ENCODE measurements at places on chromosomes 6 and 20. TPM values are rescaled to one million over a fixed set of nuclear protein-coding genes. Genes with fewer than 3 reads are reported as not detected.

Gene SLC12A5
- total RNA-seq, result not detected

Gene ELOVL4
- 0.17 TPM for total RNA-seq

Gene PRRC2A
- total RNA-seq, result 109 TPM

Gene SNRPB2
- 35.9 TPM for total RNA-seq

Gene COL11A2
- total RNA-seq, result 0.93 TPM

Gene SOX18
- total RNA-seq, result 48.2 TPM

Gene RBBP8NL
- total RNA-seq, result not detected

Gene SLC17A4
- not detected for total RNA-seq

Gene STX11
- total RNA-seq, result 13.2 TPM

Gene GSTA2
- total RNA-seq, result not detected

Gene GCNT2
- 50.2 TPM for total RNA-seq

Gene F13A1
- total RNA-seq, result 25.8 TPM

Gene CD24
- total RNA-seq, result not detected

Gene APCDD1L
- 0.74 TPM for total RNA-seq

Gene RIPPLY2
- total RNA-seq, result not detected

Gene C20orf141
- not detected for total RNA-seq

Gene HLA-G
- total RNA-seq, result not detected

Gene MOXD1
- 4.1 TPM for total RNA-seq

Gene GPLD1
- 0.93 TPM for total RNA-seq

Gene CST4
- total RNA-seq, result not detected

Gene TSPO2
- total RNA-seq, result not detected

Gene WASF1
- 0.75 TPM for total RNA-seq

Gene ANKEF1
- total RNA-seq, result 1.8 TPM

Gene SLC17A2
- not detected for total RNA-seq
